T follicular helper cell (primary cell): ENCODE measurements at places on chromosomes 2 and 18.

DNA sequence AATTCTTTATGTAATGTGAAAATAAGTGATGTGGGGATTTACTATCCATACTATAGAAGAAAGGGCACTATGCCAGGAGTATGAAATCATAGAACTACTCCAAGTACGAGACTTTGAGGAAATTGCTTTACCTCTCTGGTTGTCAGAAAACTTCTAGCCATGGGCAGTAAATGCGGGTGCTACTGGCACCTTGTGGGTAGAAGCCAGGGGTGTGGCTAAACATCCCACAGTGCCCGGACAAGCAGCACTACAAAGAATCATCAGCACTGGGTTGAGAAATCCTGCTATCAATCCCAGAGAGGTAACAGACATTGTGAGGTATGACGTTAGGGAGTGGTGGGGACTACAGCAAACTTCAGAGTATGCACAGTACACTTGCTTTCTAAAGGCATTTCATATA is 453.5 kb upstream of the TNP1 start:
- DNase-seq, result no peak

DNA sequence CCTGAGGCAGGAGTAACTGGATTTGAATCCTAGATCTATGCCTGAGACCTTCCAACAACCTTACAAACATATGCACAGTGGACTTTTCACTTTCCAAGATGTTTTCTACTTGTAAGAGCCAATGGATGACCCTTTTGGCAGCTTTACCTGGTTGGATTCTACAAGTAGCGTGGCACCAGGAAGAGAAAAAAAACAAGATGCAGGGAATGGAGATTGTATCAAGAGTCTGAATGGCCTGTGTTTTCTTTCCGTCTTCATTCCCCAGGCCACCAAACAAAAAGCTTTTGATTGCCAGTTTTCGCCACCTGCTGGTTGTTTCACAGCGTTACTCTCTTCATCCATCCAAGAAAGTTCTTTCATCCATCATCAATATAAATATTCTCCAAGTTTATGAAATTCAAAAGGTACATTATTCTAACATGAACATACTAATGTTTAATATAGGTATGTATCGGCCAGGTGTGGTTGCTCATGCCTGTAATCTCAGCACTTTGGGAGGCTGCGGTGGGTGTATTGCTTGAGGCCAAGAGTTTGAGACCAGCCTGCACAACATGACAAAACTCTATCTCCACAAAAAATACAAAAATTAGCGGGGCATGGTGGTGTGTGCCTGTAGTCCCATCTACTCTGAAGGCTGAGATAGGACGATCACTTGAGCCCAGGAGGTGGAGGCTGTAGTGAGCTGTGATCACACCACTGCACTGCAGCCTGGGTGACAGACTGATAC is 3.5 kb upstream of the BCL2 start:
- DNase-seq, result peak; percentile 42

- DNase-seq, result no peak
Measured at GRCh38 chr2:60507211-60507965, 46.1 kb downstream of the BCL11A start.

GRCh38 chr2:100938031-100939026 is 63.8 kb upstream of the RPL31 start:
- no peak for DNase-seq

GRCh38 chr2:216372761-216373291 is 543 bp upstream of the MARCHF4 start:
- DNase-seq, result no peak

GRCh38 chr2:45699032-45699658 is 47.7 kb downstream of the PRKCE start:
- no peak for DNase-seq

DNA sequence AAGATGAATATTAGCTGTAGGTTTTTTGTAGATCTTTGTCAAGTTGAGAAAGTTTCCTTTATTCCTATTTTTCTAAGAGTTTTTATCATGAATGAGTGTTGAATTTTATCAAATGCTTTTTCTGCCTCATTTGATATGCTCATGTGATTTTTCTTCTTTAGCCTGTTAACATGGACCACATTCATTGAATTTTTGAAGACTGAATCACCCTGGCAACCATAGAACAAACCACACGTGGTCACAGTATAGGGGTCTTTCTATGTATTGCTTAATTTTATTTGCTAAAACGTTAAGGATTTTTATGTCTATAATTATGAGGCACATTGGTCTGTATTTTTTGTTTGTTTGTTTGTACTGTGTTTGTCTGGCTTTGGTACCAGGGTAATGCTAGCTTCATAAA is 201.7 kb upstream of the CWC22 start:
- DNase-seq, result no peak

- DNase-seq, result no peak
Measured at GRCh38 chr2:235217846-235218245, 266.0 kb downstream of the SH3BP4 start.

- DNase-seq, result no peak
Measured at GRCh38 chr2:101699755-101700461, 2.4 kb downstream of the MAP4K4 start.

GRCh38 chr2:6965071-6965795 is 48.0 kb downstream of the RNF144A start:
- no peak for DNase-seq

DNA sequence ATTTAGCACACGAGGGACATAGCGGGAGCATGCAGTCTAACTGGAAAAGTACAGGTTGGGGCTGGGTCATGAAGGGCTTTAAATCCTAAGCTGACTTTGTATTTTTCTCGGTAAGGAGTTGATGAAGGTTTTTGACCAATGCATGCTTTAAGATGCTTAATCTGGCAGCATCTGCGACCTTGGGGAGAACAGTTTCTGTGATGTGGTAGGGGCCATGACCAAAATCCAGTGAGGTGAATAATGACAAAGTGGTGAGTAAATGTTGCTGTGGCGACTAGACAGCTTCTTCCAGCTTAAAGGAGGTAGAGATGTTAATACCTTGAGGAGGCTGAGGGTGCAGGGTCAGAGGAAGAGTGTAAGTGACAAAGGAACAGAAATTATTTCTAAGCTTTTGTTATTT is 174.6 kb upstream of the ALPP start:
- no peak for DNase-seq

DNA sequence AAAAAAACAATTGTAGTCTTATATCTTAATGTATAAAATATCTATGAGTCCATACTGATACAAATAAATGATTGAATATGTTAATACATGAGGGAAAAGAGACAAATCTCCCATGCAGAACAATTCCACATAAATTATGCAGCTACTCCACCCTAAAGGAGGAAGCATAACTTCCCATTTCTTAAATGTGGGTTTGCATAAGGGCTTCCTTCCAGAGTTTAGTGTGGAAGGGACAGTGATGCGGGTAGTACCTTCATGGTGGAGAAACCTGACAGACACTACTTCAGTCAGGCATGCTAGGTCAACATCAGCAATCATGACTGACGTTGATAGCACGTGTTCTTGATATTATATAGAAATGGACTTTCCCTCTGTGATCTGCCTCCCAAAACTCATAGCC is 146.9 kb upstream of the STON1 start:
- DNase-seq, result no peak

GRCh38 chr2:48508461-48509124 is 21.4 kb upstream of the STON1 start:
- no peak for DNase-seq

GRCh38 chr2:71891155-71891554 is 256.5 kb downstream of the CYP26B1 start:
- DNase-seq, result no peak

DNA sequence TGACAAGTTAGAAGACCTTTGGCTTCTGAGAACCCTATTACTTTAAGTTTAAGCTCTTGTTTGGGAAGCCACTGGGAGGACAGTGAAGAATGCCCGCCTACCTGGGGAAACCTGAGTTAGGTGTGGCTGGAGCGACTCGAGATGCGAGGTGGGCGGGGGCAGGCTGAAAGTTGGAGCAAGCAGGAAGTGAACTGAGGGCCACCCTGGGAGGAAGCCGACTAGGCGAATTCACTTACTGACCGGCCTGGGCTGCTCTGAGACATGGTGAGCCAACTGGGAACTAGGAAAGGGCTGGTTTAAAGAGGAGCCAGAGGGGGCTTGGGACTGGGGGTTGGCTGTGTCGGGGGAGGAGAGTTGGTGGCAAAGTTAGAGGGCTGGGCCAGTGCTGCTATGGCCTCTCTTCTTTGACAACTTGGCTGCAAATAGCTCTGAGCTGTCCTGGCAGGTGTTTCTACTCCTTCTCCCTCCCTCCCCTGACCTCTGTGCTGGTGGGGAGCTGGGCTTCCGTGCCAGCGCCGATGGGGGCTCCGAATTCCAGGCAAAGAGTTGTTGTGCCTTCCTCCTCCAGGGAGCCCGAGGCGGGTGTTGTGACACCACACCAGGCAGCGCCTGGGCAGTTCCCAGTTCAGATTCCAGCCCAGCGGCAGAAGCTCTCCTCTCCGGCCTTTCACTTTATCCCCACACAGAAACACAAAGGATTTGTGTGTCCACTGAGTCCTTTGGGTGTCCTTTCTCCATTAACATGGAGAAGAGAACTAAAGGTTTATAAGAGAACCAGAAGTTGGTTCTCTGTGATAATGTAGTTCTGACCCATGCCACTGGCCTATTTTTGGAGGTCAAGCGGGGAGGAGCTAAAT is at the start of gene VAMP8:
TSS of gene VAMP8 (plus strand) at position 201 of the 857 bp plus-strand sequence. CDS start at position 262, 61 bp downstream.
- DNase-seq, result peak; percentile 50

- no peak for DNase-seq
Measured at GRCh38 chr18:26327062-26327461, 100.8 kb downstream of the TAF4B start.

DNA sequence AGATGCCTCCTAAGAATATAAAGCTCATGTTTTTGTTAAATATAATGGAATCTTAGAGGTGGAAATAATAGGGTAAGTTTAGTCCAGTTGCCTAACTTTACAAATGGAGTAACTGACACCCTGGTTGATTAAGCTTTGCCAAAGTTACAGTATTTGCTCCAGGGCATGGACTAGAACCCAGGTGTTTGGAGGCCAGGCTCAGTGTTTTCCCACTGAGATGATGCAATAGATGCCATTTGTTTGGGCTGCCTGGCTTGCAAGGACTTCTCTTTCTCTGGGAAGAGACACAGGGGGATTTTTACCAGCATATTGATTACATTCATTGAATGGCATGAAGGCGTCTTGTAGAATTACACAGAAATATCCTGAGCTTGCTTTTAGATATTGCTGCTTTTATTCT is 397.8 kb downstream of the SLC4A3 start:
- DNase-seq, result no peak

DNA sequence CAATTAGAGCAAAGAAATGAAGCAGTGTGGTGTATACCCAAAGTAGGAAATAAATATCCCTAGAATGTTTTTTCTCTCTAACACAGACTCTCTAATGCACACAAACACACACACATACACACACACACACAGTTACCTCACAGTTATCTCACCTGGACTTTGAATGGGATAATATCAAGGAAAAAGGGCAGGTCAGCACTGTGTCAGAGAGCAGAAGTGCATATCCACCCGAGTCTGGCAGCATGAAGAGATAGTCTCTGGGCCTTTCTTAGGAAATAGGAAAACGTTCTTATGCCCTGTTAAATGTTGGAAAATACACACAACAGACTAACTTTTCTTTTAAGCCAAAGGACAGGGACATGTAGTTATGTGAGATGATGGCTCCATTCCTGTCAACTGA is 162.0 kb downstream of the COL6A3 start:
- DNase-seq, result no peak

DNA sequence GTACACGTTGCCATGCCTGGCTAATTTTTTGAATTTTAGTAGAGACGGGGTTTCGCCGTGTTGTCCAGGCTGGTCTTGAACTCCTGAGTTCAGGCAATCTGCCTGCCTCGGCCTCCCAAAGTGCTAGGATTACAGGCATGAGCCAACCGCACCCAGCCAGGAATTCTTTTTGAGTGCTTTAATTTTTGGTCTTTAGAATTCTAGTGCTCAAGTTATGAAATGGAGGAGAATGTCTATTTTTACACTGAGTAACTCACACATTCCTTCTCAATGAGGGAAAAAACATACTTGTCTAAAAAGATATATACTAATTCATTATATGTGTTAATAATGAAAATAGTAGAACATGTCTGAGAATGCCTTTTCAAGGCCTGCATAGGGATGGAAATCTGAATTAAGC is 8.5 kb downstream of the ZNF396 start:
- DNase-seq, result no peak

DNA sequence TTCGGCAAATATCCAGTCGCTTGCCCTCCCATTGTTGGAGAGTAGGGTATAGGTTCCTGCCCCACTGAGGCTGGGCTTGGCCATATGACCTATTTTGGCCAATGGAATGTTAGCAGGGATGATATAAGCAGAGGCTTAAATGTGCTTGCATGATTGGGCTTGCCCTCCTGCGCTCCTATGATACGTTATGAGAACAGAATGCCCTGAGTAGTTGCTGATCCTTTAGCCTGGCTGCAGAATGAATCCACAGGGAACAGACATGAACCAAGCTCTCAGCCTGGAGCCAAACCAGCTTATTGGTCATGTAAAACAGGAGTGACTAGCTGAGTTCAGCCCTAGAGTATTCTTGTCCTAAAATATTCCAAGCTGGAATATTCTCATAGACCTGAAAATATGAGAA is 34.8 kb upstream of the IMP4 start:
- no peak for DNase-seq

GRCh38 chr2:98830571-98831145 is 99.7 kb upstream of the MGAT4A start:
- no peak for DNase-seq

GRCh38 chr2:216482640-216483039 is 16.0 kb upstream of the RPL37A start:
- DNase-seq, result no peak

GRCh38 chr18:36471393-36471792 is 173.9 kb downstream of the FHOD3 start:
- DNase-seq, result no peak

GRCh38 chr2:239829326-239829725 is 195.8 kb downstream of the NDUFA10 start:
- no peak for DNase-seq

- no peak for DNase-seq
Measured at GRCh38 chr2:74496997-74497776, 2.2 kb downstream of the LBX2 start.
